ENCODE measurements at places on chromosomes 3 and 15.

- H3K4me3 ChIP-seq = no peak overlapping the region
- H3K27me3 ChIP-seq = no peaks in the 10 kb centered on the region
- no peak for DNase-seq
- H3K27ac ChIP-seq = no peak overlapping the region
- H3K36me3 ChIP-seq = no peaks in the 10 kb centered on the region
- no peaks in the 10 kb centered on the region for H3K4me1 ChIP-seq
These were observed 32.7 kb upstream of the DLG1 start for GRCh38 chr3:197331131-197331530.

GRCh38 chr3:54353946-54354345 lies 231.6 kb downstream of the CACNA2D3 start:
- no peak overlapping the region for H3K4me3 ChIP-seq
- peaks cover 15% of the 10 kb centered on the region for H3K4me1 ChIP-seq
- no peak overlapping the region for H3K27ac ChIP-seq
- no peaks in the 10 kb centered on the region for H3K36me3 ChIP-seq
- no peak for DNase-seq
- no peaks in the 10 kb centered on the region for H3K27me3 ChIP-seq

DNA sequence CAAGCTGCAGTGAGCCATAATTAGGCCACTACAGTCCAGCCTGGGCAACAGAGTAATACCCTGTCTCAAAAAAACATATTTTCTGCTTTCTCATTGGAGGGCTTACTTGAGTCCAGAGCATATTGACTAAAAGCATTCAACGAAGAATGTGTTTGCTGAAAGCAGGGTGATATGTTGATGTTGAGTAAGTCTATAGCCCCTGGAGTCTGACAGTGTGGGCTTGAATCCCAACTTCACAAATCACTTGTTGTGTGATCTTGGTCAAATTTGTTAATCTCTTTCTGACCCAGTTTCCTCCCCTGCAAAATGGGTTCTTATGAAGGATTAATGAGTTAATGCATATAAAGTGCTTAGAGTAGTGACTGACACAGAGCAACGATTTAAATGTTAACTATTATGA lies 403.9 kb downstream of the MECOM start:
- no peak overlapping the region for H3K27ac ChIP-seq
- no peak for DNase-seq
- no peaks in the 10 kb centered on the region for H3K27me3 ChIP-seq
- H3K4me1 ChIP-seq = peaks cover 7% of the 10 kb centered on the region

DNA sequence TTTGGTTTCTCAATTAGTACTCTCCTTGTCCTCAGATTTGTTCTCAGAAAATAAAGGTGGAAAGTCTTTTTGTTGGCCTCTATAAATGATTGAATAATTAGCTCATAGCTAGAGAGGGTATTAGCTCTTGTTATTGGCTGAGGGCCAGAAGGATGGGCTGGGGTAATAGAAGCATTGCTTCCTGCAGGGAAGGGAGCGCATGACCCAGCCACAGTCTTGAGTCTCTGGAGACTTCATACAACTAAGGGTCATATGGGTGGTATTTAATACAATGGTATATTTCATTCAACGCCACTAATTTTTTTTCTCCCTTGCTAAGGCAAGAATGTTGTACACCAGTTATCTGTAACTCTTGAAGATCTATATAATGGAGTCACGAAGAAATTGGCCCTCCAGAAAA lies 8.4 kb downstream of the DNAJA4 start:
- no peak overlapping the region for H3K27ac ChIP-seq
- no peak for DNase-seq
- H3K4me1 ChIP-seq = no peaks in the 10 kb centered on the region
- H3K36me3 ChIP-seq = peaks cover 22% of the 10 kb centered on the region

DNA sequence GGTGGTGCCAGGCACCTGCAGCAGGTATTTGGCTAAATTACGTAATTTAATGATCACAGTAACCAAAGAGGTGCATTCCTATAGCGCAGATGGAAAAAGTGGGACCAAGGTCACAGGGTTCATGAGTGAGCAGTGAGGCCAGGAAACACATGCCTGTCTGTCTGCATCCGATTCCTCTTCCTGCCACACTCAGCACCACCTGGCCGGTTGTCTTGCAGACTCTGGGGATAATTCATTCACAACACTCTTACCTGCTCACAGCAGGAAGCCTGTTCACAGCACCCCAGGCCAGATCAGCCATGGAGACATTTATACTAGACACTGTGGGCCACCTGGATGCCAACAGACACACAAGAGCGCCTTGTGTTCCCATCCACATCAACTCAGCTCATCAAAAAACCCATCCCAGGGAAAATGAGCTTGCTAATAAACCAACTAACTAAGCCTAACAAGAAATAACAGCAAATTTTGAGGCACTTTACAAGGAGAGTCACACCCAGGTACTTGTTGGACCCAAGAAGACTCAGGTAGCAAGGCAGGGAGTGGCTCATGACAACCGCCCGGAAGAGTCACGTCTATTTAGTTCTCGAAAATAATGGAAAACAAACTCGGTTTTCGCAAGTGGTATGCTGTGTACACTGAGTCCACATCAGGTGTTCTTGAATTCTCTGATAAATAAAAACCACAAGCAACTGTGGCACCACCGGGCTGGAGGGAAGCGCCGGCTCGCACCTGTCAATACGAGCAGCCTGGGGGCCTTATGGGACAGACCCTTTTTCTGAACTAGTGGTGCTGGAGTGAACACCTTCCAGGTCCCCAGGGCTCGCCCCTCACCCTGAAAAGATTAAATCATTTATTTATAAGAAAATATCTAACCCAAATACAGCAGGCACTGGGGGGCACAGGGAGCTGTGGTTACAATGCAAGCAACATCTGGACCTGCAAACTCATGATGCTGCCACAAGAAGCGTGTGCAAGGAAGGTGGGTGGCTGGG lies 40.5 kb downstream of the FAM174B start:
- peak; percentile 26 for DNase-seq
- no peak overlapping the region for H3K27ac ChIP-seq
- H3K27me3 ChIP-seq = no peaks in the 10 kb centered on the region
- no peak overlapping the region for H3K4me3 ChIP-seq
- H3K4me1 ChIP-seq = peaks cover 14% of the 10 kb centered on the region
- H3K36me3 ChIP-seq = no peaks in the 10 kb centered on the region

GRCh38 chr3:151316267-151316991 lies at the start of gene GPR87:
Gene GPR87, minus strand, starts transcription at chr3:151316820. Its CDS starts 16,720 bp downstream, at chr3:151300100.
- no peak for DNase-seq
- peaks cover 41% of the 10 kb centered on the region for H3K4me1 ChIP-seq
- no peaks in the 10 kb centered on the region for H3K36me3 ChIP-seq
- H3K27me3 ChIP-seq = no peaks in the 10 kb centered on the region

GRCh38 chr15:57820119-57820518 lies 113.6 kb downstream of the POLR2M start:
- H3K27me3 ChIP-seq = peaks cover 5% of the 10 kb centered on the region
- H3K36me3 ChIP-seq = no peaks in the 10 kb centered on the region
- no peak overlapping the region for H3K4me3 ChIP-seq

DNA sequence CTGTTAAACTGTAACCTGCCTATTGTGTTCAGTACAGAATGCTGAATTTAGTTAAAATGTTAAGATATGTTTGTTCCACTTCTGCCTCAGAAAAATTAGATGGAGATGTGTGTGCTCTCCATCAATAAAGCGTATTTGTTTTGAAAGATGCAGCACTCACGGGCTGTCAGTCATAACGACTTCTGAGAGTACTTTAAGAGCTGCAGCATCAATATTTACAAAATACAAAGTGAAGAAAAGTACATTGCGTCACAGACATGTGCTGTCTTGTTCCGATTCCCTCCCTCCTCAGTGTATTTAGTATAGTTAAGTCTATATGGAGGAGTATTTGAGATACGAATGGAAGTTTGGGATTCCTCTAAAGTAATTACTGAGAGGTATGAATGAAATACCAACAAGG lies 166.6 kb downstream of the BBX start:
- no peaks in the 10 kb centered on the region for H3K36me3 ChIP-seq
- DNase-seq = no peak
- H3K4me1 ChIP-seq = peaks cover 5% of the 10 kb centered on the region

GRCh38 chr3:35141406-35141805 lies 497.9 kb upstream of the ARPP21 start:
- no peaks in the 10 kb centered on the region for H3K27me3 ChIP-seq
- H3K4me1 ChIP-seq = no peaks in the 10 kb centered on the region
- H3K36me3 ChIP-seq = no peaks in the 10 kb centered on the region
- DNase-seq = no peak

GRCh38 chr3:34388830-34389229 lies 590.4 kb downstream of the PDCD6IP start:
- no peaks in the 10 kb centered on the region for H3K27me3 ChIP-seq
- no peaks in the 10 kb centered on the region for H3K36me3 ChIP-seq
- H3K27ac ChIP-seq = no peak overlapping the region

DNA sequence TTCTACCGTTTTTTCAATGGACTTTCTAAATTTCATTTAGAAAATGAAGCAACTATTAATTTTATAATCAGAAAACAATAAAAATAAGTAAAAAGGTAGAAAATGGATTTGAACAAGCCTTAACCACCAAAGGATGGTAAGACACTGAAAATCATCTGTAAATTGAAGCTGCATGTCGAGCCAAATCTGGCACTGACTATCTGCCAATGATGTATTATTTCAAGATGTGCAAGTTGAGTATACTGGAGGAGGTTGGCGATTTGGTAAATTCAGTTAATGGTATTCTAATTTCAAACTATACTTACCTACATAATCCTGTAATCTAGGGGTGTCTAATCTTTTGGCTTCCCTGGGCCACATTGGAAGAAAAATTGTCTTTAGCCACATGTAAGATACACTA lies 93.5 kb downstream of the FMN1 start:
- no peak overlapping the region for H3K4me3 ChIP-seq
- H3K27ac ChIP-seq = no peak overlapping the region
- DNase-seq = no peak

DNA sequence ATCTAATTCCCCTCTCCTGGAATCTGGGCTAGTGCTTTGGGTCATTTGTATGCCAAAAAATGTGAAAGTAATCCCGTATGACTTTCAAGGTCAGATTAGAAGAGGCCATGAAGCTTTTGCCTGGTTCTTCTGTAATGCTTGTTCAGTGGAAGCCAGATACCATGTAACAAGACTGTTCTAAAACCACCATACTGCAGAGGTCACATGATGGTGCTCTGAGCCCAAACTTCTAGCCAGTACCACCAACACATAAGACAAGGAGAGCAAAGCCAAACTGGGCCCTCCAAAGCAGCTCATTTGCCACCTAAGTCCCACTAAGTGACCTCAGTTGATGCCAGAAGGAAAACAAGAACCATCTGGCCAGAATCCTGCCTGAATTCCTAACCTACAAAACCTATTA lies 64.3 kb upstream of the MELTF start:
- no peak overlapping the region for H3K4me3 ChIP-seq
- DNase-seq = no peak
- no peaks in the 10 kb centered on the region for H3K27me3 ChIP-seq
- H3K27ac ChIP-seq = no peak overlapping the region

GRCh38 chr15:89360294-89360971 lies 25.8 kb upstream of the POLG start:
- no peaks in the 10 kb centered on the region for H3K36me3 ChIP-seq
- peaks cover 100% of the 10 kb centered on the region for H3K27me3 ChIP-seq
- H3K27ac ChIP-seq = no peak overlapping the region
- DNase-seq = no peak
- H3K4me3 ChIP-seq = no peak overlapping the region

DNA sequence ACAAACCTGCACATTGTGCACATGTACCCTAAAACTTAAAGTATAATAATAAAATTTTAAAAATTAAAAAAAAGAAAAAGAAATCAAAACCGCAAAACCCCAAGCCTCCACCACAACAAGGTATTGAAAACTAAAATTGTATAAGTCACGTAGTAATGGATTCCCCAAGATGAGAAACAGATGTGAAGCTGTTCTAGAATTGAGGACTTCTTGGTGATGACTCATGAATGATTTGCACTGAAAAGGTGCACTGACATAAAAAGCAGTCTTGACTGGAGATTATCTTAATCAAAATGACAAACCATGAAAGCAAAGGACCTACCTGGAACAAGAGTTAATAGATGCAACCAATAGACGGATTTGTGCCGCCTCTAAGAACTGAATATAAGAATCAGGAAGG lies 225.8 kb downstream of the MYRIP start:
- no peak overlapping the region for H3K4me3 ChIP-seq
- H3K4me1 ChIP-seq = no peaks in the 10 kb centered on the region
- H3K27ac ChIP-seq = no peak overlapping the region
- no peak for DNase-seq
- H3K27me3 ChIP-seq = no peaks in the 10 kb centered on the region
- no peaks in the 10 kb centered on the region for H3K36me3 ChIP-seq

GRCh38 chr3:32143849-32144757 lies 37.7 kb downstream of the GPD1L start:
- no peak overlapping the region for H3K4me3 ChIP-seq
- peaks cover 28% of the 10 kb centered on the region for H3K36me3 ChIP-seq
- H3K4me1 ChIP-seq = peaks cover 2% of the 10 kb centered on the region
- no peak overlapping the region for H3K27ac ChIP-seq

- no peaks in the 10 kb centered on the region for H3K27me3 ChIP-seq
- peaks cover 38% of the 10 kb centered on the region for H3K4me1 ChIP-seq
- no peaks in the 10 kb centered on the region for H3K36me3 ChIP-seq
- no peak for DNase-seq
- no peak overlapping the region for H3K4me3 ChIP-seq
These were observed 38.7 kb downstream of the WWTR1 start for GRCh38 chr3:149619136-149619535.

GRCh38 chr3:87287011-87287410 lies 10.6 kb upstream of the POU1F1 start:
- no peaks in the 10 kb centered on the region for H3K4me1 ChIP-seq
- H3K27me3 ChIP-seq = no peaks in the 10 kb centered on the region
- no peak for DNase-seq
- no peaks in the 10 kb centered on the region for H3K36me3 ChIP-seq
- no peak overlapping the region for H3K27ac ChIP-seq
- H3K4me3 ChIP-seq = no peak overlapping the region

GRCh38 chr3:16904423-16905417 lies 20.0 kb downstream of the PLCL2 start:
- H3K4me1 ChIP-seq = peaks cover 17% of the 10 kb centered on the region
- no peak overlapping the region for H3K4me3 ChIP-seq
- no peaks in the 10 kb centered on the region for H3K27me3 ChIP-seq
- H3K36me3 ChIP-seq = no peaks in the 10 kb centered on the region

Measured in suprapubic skin (tissue), 4 donors.